Activated T-cell treated with anti-CD3 and anti-CD28 coated beads for 48 hours (primary cell): ENCODE measurements at places on chromosomes 1 and 21.
A peak's percentile ranks its signal among the peaks of the same experiment; 100 is the strongest.

- DNase-seq: no peak
These were observed 9.0 kb downstream of the PFKFB2 start for GRCh38 chr1:207062058-207062457.

DNA sequence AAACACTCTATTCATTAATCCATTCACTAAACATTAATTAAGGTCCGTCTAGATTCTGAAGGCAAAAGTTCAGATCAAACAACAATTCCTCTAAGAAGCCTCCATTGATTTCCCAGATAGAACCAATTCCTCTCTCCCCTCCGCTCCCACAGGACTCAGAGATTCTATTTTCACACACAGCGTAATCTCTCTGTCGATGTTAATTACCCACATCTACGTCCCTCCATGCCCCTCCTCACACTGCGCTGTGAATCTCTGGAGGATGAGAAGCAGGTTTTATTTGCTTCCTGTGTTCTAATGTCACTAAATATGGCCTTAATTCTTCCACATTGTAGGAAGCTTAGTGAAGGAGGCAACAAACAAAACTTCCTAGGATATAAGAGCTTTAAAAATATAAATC is 306.7 kb downstream of the DSCAM start:
- no peak for DNase-seq

GRCh38 chr1:89904219-89904980 is 83.6 kb downstream of the LRRC8D start:
- DNase-seq: no peak

DNA sequence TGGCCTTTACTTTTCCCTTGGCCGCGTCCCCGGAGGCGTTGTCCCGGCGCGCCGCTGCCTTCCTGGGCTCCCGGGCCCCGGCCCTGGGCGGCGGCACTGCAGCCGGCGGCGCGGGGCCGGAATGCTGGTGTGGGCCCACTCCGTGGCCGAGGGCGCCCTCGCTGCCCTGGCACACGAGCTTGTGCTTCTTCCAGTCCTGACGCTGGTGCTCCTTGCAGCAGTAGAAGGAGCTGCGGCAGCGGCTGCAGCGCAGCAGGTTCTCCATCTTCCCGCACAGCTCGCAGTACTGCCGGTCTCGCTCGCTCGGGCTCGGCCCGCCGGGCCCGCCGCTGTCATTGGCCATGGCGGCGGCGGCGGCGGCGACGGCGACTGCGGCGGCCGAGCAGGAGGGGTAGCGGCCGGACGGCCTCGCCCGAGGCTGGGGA is 529 bp downstream of the EGLN1 start:
- DNase-seq: peak; percentile 45

- no peak for DNase-seq
These were observed 9.0 kb downstream of the ARHGEF2 start for GRCh38 chr1:155969377-155969791.

- peak; percentile 76 for DNase-seq
These were observed 23.2 kb downstream of the NENF start for GRCh38 chr1:212455803-212456528.

GRCh38 chr21:36803051-36803645 is 104.2 kb downstream of the SIM2 start:
- DNase-seq: no peak

DNA sequence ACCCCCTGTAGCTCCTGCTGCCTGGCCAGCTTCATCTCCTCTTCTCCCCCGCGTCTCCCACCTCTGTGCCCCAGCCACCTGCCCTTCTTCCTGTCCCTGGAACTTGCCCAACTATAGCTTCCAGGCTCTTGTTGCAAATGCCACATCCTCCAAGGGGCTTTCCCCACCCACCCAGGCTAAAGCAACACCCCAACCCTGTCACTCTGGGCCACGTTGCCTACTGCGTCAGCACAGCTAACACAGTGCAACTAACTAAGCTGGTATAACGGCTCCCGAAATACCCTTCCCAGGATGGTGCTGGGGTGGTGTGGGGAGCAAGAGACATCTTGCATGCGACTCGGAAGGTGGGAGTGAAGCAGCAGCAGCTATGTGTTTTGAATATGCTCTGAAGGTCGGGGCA is 19.7 kb downstream of the CAMK2N1 start:
- no peak for DNase-seq

DNA sequence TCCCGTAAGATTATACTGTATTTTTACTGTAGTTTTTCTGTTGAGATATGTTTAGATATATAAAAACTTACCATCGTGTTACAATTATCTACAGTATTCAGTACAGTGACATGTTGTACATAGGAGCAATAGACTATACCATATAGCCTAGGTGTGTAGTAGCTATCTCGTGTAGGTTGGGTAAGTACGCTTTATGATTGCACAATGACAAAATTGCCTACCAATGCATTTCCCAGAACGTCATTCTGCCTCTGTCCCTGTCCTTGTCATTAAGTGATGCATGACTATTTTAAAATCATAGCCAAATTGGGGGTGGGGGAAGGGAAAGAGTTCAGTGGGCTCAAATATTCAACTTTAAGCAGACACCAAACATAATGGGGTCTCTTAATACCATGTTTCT is 233.8 kb upstream of the TMEM51 start:
- DNase-seq: no peak

- peak; percentile 60 for DNase-seq
These were observed 29.0 kb downstream of the MRPL39 start for GRCh38 chr21:25578056-25578961.

DNA sequence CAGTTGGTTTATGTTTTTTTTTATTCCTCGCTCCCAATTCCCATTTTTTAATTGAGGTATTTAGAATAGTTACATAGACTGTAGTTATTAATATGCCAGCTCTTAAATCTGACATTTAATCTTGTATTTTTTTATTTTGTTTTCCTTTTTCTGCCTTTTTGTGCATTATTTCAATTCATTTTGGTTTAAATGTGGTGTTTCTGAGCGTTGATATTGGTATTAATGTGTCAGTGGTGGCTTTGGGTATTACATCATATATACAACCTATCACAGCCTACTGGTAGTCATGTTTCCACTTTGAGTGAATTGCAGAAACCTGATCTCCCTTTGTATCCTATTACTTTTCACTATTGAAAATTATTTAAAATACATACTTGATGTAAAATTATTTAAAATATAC is 1027.3 kb downstream of the KCNT2 start:
- DNase-seq: no peak

- no peak for DNase-seq
These were observed 870.7 kb upstream of the ADGRL2 start for GRCh38 chr1:80929868-80930508.

GRCh38 chr1:235758931-235759330 is 107.8 kb downstream of the LYST start:
- DNase-seq: no peak
